Muscle of arm (tissue), 14 donors: ENCODE measurements at places on chromosomes 16 and 17.

- DNase-seq, result no peak
Measured at GRCh38 chr17:64024215-64024654, 3.8 kb upstream of the ICAM2 start.

DNA sequence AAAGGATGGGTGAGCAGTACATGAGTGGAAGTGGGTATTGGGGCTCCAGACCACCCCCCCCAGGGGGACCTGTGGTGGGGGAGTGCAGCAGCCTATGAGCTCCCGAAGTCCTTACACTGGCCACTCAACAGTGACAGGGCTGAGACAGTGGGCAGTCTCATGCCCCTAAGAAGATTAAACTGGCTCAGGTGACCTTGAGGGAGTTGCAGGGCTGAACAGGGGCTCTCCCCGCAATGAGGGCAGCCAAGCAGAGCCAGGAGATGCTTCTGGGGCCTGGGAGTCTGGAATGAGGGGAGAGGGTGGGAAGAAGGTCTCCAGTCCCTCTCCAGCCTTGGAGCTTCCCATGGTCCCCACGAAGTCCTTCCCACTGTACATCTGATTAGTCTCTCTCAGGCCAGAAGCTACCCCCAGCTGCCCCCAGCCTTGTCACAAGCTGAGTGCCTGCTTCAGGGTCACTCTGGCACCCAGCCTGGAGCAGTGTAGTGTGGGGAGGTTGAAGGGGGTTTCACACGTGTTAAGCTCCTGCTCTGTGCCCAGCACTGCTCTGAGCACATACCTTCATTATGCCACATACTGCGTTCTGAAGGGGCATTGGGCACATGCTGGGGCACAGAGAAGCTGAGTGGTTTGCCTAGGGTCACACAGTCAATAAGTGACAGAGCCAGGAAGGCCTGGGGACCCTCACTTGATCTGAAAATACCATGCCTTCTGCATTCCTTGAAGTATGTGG lies 1.0 kb upstream of the CDH16 start:
- DNase-seq, result no peak

DNA sequence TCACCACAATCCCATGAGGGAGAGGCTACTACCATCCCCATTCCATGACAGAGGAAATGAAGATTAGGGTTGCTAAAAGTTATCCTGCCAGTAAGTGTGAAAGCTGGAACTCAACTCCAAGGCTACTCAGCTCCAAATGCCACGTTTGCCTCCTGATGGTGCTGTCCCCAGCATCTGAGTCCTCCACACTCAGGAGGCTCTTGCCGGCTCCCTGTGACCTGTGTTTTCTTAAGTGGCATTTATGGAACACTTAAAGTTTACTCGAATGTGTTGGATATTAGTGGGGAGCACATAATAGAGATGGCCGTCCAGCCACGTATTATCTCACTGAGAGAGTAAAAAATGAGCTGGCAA lies 267.9 kb downstream of the CBLN1 start:
- DNase-seq, result no peak

DNA sequence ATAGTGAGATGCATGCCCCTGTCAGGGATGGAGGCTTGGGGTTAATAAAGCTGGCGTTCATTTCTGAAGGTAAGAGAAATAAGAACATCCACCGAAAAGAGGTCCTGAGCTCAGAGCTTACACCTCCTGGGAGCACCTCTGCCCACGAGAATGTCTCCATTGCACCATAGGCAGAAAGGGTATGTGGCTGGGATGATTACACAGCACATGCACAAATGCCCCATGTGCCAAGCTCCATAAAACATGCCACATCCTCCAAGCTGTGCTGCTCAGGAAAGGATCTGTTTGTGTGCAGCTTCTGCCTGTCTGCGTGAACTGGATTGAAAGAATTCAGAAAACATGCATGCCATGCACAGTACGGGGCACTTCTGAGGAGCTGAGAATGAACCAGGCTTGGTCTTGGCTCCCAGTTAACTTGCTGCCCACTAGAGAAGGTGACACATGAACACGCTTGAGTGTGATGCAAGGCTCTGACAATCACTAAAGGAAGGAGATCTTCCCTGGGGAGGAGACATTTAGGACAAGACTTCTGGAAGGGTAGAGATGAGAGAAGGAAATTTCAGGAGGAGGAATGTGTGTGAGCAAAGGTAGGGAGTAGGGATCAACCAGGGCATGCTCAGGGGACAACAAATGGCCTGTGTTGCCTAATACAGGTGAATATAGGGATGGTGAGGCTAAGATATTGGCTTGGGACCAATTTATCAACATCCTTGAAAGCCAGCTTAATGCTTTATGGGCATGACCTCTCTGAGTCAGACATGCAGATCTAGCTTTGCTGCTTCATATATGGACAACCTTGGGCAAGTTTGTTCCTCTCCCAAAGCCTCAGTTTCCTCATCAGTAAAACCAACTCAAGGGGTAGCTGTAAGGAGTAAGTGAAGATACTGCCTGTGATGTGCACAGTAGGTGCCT lies 32.0 kb upstream of the SMPD3 start:
- no peak for DNase-seq

GRCh38 chr17:81652906-81653771 lies 3.2 kb downstream of the PDE6G start:
- DNase-seq, result no peak

DNA sequence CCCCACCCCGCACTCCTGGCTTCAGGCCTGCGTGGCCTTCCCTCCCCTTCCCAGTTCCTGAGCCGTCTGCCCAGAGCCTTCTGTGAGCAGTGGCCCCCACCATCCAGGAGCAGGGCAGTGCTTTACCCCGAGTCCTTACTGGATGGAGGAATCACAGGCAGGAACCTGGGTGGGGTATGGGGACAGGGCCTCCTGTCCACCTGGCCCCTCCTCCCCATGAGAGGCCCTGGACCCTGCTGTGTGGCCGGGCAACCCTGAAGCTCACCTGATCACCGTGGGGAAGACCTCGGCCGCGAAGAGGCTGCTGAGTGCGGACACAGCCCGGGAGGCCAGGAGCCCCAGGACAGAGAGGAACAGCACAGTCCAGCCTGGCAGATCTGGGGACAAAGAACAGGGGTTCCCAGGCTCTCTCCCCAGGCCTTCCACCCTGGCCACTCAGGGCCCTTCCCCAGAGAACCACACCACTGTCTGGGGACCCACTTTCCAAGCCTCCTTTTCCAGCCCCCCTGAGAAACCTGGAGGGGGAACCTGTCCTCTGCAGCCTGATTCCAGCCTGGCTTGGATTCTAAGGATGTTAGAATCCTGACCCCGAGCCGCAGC lies 3.2 kb downstream of the SLC22A31 start:
- DNase-seq, result no peak

DNA sequence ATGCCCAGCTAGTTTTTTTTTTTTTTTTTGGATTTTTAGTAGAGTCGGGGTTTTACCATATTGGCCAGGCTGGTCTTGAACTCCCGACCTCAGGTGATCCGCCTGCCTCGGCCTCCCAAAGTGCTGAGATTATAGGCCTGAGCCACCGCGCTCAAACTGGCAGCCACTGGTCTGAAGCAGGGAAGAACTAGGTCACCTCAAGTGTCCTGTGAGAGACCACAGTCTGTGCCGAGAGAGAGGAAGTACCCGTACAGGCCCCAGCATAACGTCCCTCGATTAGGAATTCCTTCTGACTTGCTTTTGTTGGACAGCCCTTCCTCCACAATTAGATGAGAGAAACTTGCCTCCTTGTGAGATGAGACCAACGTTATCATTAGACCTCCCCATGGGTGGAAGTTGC lies 13.7 kb upstream of the CD300E start:
- DNase-seq, result no peak

DNA sequence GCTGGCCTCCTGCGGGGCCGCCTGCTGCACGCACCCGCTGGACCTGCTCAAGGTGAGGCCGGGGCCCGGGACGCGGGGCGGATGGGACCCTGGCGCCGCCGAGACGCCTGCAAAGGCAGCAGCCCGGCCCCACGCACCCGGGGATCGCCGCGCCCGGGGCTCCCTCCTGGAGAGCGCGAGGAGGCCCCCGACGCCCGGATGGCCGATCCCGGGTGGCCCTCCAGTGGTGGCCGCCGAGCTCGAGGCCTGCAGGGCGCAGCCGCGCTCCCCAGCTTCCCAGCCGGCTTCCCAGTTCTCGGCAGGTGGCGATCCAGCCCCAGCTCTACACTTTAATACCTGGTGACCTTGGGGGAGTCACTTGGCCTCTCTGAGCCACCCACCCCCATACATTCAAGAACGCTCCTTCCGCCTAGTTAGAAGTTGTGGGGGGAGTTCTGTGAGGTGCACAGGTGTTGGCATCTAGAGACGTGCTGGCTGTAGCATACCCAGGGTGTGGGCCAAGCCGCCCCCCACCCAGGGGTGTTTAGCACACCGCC lies 452 bp downstream of the SLC25A10 start:
- no peak for DNase-seq

GRCh38 chr16:69064764-69065313 lies 40.6 kb upstream of the HAS3 start:
- DNase-seq, result no peak

- no peak for DNase-seq
Measured at GRCh38 chr16:24520983-24521382, 18.4 kb upstream of the RBBP6 start.

DNA sequence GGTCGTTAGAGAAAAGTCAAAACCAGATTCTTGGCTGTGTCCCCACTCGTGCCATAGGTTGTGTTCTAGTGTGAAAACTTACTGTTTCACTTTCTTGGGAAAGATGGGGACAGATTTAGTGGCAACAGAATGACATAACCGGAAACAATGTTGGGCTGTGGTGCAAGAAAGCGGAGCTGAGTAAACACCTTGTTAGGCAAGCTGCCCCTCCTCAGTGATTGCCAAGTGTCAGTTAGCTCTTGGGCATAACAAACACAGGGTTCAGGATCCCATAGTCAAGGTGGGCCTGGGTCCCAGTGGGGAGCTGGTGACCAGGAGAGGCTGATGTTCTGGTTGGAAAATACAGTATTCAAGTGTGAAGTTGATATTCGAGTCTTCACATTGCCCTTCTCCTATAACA lies 15.4 kb downstream of the UBN1 start:
- DNase-seq, result no peak

DNA sequence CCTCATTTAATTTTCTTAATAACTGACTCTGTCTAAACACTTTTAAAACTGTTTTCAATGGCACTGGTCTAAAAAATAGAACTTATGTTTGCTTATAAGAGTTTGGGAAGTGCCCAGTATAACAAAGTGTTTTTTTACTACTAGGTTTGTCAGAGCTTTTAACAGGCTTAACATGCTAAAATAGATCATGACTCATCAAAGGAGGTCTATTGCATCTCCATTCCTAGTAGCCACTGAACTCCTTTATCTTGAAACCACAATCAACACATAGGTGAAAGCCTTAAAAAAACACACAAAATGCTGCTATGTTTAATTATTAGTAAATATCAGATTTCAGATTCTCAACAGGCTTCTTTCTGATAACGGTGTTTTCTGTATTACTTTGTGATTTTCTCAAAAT lies 196.4 kb upstream of the KIF2B start:
- DNase-seq, result no peak

GRCh38 chr16:68401871-68402747 lies 46.2 kb downstream of the SMPD3 start:
- DNase-seq, result no peak

DNA sequence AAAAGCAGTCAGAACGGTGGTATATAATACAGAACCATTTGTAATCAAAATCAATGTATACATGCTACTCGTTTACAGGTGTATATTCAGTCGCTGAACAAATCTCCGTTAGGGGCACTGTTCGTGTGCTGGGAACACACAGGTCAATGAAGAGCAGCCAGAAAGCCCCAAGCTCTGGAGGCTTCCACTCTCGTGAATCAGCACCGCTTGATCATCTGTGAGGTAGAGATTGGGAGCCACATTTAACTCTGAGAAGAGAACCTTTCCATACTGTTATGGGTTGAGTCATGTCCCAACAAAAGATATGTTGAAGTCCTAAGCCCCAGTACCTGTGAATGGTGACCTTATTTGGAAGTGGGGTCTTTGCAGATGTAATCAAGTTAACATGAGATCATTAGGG lies 5.4 kb upstream of the CYTH1 start:
- no peak for DNase-seq

DNA sequence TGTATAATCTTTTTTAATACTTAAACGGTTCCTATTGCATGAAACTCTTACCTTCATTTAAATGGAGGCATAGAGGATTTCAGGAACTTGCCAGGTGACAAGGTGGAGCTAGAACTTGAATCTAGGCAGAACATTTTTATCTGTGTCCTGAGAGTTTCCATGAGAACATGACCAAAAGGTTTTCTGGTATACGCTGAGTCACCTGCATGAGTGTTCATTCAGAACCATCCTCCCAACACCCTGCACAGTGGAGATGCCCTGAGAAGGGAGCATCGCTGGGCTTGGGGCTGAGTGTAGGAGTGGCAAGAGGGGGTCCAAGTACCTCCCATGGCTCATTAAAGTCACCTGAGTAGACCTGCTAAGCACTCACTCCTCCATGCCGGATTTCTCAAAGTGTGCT lies 169.7 kb upstream of the CACNG5 start:
- no peak for DNase-seq

GRCh38 chr17:15039366-15039765 lies 225.8 kb downstream of the PMP22 start:
- DNase-seq, result no peak

- peak; percentile 27 for DNase-seq
Measured at GRCh38 chr17:65743308-65743655, 181.8 kb upstream of the AXIN2 start.

- DNase-seq, result no peak
Measured at GRCh38 chr16:88578446-88579313, 8.5 kb downstream of the ZC3H18 start.

- no peak for DNase-seq
Measured at GRCh38 chr17:30823421-30823820, 1.1 kb downstream of the CRLF3 start.

GRCh38 chr17:82370471-82371332 lies 863 bp upstream of the UTS2R start:
- no peak for DNase-seq

DNA sequence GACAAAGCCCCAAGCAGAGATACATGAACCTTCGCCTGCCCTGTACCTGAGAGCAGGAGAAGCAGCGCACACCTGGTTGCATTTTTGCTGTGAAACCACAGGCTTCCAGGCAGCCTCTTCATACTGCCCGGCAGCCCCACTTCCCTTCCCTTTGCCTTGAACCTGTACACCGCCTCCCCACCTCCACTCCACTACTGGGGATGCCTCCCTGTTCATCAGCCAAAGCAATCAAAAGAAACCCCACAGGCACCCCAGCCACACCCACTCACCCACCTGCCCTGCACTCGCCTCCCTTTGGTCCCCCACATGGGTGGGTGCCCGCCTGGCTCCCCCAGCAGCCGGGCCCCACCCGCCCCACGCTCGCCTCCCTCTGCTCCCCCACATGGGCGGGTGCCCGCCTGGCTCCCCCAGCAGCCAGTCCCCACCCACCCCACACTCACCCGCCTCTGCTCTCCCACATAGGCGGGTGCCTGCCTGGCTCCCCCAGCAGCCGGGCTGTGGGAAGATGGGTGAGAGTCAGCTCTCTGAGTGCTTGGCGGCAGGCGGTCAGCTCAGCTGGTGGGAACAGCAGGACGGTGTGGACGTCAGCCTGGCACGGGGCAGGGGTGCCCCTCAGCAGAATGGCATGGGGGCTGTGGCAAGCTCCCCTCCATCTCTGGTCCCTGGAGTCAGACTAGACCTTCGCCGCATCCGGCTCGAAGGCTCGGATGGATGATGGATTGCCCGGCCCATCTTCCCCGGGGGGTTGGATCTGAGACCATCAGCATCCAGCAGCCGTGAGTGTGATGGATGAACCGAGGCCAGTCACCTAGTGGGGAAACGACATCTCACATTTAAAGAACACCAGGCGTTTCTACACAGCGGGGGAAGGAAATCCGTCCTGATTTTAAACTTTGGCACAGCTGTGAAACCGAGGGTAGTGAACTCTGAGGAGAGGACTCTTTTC lies 135.6 kb downstream of the BANP start:
- no peak for DNase-seq
